ENCODE measurements at places on chromosomes 16 and 17. TPM values are rescaled to one million over a fixed set of nuclear protein-coding genes. Genes with fewer than 3 reads are reported as not detected.

- H3K4me1 ChIP-seq, result no peaks in the 10 kb centered on the region
- H3K4me3 ChIP-seq, result no peak overlapping the region
- no peaks in the 10 kb centered on the region for H3K27me3 ChIP-seq
- DNase-seq, result no peak
Measured at GRCh38 chr17:52383493-52384100, 225.1 kb upstream of the CA10 start.

CES3 gene
- total RNA-seq, result 4.5 TPM

DNA sequence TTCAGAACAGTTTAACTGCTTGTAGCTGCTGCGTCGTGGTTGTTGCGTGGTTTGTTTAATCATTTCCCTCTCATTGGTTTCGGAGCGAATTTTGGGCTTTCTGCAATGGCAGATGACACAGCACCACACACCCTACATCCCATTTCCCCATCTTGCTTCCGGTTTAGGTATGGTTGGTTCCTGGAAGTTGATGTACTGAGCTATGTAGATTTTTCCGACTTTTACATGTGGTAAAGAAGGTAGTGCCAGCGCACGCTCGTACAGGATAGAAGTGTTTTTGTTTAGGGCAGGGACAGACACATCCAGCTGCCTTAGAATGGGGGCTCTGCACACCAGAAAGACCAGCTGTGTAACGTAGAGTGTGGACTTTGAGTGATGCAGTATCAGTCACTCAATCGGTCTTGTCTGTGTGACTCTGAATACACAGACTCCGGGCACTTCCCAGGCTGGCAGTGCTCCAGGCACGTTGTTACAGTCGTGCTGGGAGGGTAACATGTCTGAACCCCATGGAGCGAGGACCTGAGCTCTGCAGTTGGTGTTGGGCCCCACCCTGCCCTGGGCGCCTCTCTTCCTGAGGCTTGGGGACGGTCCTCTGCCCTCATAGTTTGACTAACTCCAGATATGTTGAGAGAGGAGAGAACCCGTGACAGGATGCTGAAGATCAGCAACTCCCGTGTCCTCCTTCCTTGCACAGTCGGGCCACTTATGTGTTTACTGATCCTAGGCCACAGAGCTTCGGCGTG lies 172.0 kb upstream of the CHMP6 start:
- H3K36me3 ChIP-seq, result peaks cover 44% of the 10 kb centered on the region
- H3K27ac ChIP-seq, result peak overlapping the region; percentile 82
- H3K4me3 ChIP-seq, result no peak overlapping the region
- H3K4me1 ChIP-seq, result peaks cover 40% of the 10 kb centered on the region

GRCh38 chr17:61368832-61369450 lies 30.7 kb upstream of the TBX2 start:
- H3K4me1 ChIP-seq, result no peaks in the 10 kb centered on the region
- no peaks in the 10 kb centered on the region for H3K36me3 ChIP-seq
- H3K4me3 ChIP-seq, result no peak overlapping the region

All from activated CD8-positive, alpha-beta memory T cell treated with anti-CD3 and anti-CD28 coated beads, Interleukin-2, amount 10 ng/mL, durations not matched to agents 7 days and 5 days (primary cell).